AG08395 (cell line): ENCODE measurements at places on chromosomes 1 and 21.
A peak's percentile ranks its signal among the peaks of the same experiment; 100 is the strongest.

DNA sequence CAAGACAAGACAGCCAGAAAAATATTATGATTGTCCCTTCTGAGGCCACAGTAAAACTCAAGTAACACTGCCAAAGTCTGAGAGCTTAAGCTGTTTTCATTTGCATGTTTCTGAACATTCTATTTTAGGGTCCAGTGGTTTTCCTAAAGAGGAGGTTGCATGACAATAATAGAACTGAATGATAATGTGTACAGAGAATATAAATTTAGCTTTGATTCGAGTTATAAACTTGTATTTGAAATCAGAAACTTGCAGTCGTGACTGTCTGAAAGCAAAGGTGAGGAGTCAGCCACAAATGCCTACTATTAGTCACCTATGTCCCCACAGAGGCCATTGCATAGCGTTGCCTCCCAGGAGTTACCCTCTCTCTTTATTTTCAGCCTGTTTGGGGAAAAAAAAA is 363.1 kb upstream of the ADGRL2 start:
- no peak for DNase-seq

DNA sequence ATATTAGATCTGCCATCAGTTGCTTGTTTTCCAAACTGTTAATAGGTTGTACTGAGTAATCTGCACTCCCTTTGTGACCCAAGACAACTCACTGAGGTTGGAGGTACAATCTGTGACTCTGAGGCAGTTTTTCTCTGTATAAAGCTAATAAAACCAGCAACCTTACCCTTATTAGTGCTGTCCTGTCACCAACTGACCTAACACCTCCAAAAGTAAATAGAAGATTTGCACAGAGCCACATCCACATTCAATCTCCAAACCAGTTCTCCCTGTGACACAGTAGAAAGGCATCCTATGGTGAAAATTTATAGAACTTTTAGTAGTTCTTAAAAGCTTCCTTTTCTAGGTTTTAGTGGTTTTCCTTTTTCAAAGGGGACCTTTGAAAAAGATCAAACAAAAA is 140.4 kb upstream of the ADGRL2 start:
- DNase-seq, result peak; percentile 10

GRCh38 chr1:210394281-210394821 is 65.6 kb downstream of the HHAT start:
- no peak for DNase-seq

GRCh38 chr1:54460351-54460750 is 54.2 kb upstream of the SSBP3 start:
- DNase-seq, result no peak

DNA sequence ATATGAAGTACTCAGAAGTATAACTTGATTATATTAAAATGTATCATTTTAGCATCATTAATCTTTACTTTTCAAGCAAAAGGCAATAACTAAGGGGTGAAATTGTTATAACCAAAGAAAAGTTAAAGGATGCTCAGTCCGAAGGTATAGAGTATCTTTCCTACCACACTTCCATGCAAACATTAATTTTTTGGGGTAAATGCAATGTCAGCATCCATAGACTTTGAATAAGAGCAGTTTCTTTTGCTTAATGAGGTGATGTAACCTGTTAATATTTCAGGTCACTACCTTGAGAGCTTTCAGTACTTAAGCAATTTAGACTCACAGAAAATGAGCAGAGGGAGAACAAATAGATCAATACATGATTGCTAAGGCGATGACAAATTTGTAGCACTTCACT is 1093.5 kb downstream of the PLA2G4A start:
- no peak for DNase-seq

DNA sequence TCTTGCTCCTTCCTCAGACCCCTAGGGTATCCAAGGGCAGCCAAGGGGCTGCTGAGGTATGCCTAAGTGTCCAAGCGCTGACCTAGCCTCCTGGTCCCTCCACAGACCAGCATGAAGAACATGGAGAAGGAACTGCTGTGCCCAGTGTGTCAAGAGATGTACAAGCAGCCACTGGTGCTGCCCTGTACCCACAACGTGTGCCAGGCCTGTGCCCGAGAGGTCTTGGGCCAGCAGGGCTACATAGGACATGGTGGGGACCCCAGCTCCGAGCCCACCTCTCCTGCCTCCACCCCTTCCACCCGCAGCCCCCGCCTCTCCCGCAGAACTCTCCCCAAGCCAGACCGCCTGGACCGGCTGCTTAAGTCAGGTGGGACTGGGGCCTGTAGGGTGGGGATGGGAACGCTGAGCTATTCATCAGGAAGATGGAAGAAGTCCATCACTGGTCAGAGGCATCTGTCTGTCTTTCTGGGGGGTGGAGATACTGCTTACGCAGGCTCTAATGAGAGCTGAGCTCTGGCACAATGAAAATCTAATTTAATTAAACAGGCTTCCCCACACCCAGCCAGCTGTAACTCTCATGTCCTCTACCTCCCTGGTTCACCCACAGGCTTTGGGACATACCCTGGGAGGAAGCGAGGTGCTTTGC is 1.8 kb downstream of the TRIM46 start:
- DNase-seq, result no peak

- DNase-seq, result no peak
Measured at GRCh38 chr1:6489383-6489765, 2.1 kb downstream of the PLEKHG5 start.

GRCh38 chr1:223133306-223133823 is 9.7 kb downstream of the TLR5 start:
- no peak for DNase-seq

DNA sequence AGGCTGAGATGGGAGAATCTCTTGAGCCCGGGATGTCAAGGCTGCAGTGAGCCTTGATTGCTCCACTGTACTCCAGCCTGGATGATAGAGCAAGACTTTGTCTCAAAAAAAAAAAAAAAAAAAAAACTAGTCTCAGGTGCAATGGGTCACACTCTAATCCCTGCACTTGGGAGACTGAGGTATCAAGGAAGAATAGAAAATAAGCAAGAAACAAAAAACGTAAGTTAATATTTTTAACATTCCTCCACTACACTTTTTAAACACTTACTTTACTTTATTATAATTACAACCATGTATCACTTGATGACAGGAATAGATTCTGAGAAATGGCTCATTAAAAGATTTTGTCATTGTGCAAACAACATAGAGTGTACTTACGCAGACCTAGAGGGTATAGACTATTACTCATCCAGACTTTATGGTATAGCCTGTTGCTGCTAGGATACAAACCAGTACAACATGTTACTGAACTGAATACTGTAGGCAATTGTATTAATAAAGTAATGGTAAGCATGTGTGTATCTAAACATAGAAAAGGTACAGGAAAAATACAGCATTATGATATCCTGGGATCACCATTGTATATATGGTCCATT is 1244.1 kb upstream of the ADGRL4 start:
- no peak for DNase-seq

DNA sequence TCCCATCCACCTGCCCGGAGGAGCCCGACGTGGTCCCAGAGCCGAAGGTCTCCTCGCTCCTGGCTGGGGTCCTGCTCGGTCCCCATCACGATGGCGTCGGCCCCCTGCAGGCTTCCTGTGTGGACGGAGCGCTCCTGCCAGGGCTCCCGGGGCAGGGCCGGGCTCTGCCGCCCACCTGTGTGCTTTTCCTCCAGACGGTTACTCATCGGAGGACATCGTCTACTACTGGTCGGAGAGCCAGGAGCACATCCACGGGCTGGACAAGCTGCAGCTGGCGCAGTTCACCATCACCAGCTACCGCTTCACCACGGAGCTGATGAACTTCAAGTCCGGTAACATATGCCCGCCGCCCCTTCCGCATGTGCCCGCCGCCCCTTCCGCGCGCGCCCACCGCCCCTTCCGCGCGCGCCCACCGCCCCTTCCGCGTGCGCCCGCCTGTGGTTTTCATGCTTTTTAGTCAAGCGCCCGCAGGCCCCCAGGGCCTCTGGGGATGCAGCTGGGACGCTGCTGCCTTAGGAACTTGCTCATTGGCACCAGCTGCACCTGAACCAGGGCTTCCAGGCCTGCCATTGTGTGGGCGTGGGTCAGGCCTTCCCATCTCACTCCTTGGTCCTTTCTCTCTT is 8.9 kb downstream of the GABRD start:
- DNase-seq, result no peak

DNA sequence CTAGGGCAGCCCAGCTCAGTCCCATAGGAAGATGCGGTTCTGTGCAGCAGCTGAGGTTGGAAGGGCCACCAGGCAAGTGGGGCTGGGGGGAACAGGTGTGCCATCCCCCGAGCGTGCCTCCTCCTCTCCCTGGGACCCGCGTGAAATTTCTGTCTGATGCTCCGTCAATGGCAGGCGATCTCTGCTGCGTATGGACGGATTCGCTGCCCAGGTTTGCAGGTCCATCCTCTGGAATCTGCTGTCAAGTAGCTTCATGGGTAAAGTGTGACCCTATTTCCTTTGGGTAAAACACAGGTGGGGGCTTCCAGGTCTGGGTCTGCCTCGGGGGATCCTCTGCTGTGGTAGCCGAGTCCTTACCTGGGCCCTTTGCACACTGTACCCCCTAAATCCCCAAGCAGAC is 114.6 kb upstream of the ARHGEF16 start:
- no peak for DNase-seq

- peak; percentile 64 for DNase-seq
Measured at GRCh38 chr21:38327984-38328383, 71.2 kb downstream of the KCNJ15 start.

DNA sequence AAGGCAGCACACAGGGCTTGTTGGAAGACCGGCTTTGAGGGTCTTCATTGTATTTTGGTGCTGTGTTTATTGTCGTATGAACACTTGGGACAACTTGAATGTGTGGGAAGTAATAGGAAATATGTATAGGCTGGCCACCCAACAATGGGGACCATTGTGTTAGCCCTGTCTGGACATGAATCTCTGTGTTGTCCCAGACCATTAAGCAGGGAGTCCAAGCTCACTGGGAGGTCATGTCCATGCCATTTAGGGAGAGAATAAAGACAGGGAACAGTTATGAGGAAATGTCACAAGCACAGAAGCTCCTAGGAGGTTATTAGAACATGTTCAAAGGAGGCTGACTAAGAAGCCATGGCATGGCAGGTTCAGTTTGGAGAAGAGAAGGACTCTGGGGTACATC is 266.1 kb downstream of the KIF26B start:
- no peak for DNase-seq

GRCh38 chr1:41418857-41419583 is 57.8 kb downstream of the FOXO6 start:
- peak; percentile 96 for DNase-seq

DNA sequence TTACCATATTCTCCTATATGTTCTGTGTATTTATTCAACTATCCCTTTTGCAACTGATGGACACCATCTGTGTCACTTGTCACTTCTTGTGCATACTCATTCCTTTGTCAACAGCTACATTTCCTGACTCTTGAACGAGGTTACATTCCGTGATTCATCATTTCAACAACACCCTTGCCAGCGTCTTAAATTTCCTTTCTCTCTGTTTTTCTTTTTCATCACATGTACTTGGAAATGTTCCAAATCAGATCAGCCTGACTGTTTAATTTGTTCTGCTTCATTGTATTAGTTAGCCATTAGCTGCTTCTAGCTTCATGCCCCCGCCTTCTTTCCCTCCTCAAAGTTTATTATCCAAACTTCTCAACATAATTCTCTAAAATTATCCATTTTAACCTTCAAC is 173.0 kb downstream of the ADGRL4 start:
- DNase-seq, result peak; percentile 45

GRCh38 chr1:178973652-178974101 is 52.0 kb upstream of the FAM20B start:
- no peak for DNase-seq

GRCh38 chr1:183604038-183604808 is 14.0 kb upstream of the NCF2 start:
- DNase-seq, result peak; percentile 31

- no peak for DNase-seq
Measured at GRCh38 chr1:90580176-90580575, 136.9 kb downstream of the BARHL2 start.

GRCh38 chr1:230124186-230125128 is 57.4 kb downstream of the GALNT2 start:
- DNase-seq, result no peak

GRCh38 chr21:39535646-39536437 is 76.9 kb upstream of the B3GALT5 start:
- no peak for DNase-seq

DNA sequence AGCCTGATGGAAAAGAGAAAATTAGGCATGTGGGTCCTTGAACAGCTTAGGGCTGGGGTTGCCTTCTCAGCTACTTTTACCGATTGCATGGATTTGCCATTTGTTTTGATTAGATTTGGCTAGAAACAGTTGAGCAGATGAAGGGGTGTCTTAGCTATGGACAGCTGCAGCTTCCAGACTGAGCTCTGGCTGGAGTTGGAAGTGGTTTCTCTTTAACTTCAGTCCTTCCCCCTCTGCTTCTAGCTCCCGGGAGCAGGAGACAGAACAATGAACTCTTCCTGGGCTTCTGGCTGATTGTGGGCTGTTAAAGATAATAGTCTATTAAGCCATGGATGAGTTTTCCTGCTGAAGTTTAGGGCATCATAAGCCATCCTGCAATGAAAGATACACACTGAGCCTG is 50.7 kb downstream of the UBE2T start:
- no peak for DNase-seq

GRCh38 chr1:156848461-156849150 is 10.3 kb downstream of the INSRR start:
- no peak for DNase-seq

DNA sequence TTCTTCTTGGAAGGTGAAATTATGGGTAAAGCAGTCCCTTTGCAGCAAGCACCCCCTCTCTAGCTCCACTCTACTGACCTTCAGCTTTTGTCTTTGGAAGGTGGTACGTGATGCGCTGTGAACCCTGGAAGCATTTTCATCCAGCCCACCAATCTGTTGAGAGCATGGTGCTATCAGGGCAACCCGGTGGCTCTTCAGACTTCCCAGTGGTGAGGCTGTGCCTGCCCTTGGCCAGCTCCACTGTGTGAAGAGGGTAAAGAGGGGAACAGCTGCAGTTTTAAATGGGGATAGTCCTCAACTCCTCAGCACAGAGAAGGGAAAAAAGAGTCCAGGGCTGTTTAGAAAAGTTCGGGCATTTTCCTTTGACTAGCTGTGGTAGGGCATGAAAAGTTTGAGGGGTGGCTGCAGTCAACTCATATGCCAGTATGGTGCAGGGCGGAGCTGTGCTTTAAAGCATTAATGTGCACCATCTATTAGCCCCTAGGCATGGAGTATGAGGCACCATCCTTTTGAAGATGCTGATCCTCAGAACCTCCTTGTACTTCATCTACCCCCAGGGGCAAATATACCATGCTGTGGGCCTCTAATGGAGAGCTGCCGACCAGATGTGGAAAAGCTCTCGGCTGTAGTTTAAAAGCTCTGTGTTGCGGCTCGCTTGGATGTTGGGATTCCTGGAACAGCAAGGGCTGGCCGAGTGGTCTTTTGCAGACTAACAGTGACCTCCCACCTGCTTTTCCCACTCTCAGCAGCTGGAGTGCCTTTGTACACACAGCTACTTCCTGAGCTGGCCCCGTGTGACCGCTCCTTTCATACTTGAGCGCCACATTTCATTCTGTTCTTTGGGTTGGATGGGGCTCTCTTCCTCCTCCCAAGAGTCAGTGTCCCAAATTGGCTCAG is 123.0 kb downstream of the PEX14 start:
- DNase-seq, result no peak
